ENCODE measurements at places on chromosomes 4 and X.

- peak; percentile 50 for DNase-seq
Measured at GRCh38 chr4:81505004-81505598, 33.4 kb upstream of the RASGEF1B start.

DNA sequence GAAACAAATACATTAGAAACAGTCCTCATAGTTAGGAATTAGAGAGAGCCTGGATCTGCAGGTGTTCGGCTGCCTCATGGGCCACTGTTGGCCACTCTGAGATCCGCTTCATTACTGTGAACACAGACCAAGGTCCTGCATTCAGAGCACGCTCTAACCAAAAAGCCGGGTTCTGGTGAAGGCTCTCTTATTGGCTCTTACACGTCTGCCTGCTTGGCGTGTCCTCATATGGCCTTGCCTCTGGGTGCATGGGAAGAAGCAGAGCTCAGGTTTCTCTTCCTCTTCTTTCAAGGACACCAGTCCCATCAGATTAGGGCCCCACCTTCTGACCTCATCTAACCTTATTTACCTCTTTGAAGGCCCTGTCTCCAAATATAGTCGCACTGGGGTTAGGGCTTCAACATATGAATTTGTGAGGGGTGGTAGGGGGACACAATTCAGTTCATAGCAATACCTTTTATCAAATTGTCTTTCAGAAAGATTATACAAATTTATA, 37.1 kb upstream of the ELF2 start:
- no peak for DNase-seq

DNA sequence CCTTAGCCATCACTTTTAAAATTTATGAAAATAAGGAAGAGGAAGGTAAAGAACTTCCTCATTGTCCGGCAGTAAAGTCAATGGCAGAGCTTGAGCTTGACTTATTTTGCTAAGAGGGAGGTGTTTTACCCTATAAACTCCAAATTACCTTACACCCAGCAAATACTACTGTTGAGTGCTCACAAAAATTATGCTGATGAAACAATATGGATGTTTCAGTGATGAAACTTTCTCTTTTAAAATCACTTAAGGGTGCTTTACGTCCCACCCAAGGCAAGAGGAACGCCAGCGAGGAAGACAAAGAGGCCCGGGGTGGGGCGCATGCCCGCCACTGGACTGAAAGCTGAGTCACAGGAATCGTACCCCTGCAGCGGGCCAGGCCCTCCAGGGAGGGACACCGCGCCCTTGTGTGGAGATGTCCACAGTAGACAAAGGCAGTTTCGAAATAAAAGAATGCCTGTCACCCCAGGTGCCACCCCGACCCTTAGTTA, 560 bp upstream of the TMSB4X start:
- no peak for DNase-seq

DNA sequence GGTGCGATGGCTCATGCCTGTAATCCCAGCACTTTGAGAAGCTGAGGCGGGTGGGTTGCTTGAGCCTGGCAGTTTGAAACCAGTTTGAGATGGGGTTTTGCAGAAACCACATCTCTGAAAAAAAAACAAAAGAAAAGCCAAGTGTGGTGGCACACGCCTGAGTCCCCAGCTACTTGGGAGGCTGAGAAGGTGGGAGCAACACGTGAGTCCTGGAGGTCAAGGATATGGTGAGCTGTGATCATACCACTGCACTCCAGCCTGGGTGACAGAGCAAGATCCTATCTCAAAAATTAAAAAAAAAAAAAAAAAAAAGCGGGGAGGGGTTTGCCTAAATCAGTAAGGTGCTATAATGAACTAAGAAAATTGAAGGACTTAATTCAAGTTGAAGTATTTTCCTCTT, 58.2 kb upstream of the TBC1D14 start:
- DNase-seq = no peak

DNA sequence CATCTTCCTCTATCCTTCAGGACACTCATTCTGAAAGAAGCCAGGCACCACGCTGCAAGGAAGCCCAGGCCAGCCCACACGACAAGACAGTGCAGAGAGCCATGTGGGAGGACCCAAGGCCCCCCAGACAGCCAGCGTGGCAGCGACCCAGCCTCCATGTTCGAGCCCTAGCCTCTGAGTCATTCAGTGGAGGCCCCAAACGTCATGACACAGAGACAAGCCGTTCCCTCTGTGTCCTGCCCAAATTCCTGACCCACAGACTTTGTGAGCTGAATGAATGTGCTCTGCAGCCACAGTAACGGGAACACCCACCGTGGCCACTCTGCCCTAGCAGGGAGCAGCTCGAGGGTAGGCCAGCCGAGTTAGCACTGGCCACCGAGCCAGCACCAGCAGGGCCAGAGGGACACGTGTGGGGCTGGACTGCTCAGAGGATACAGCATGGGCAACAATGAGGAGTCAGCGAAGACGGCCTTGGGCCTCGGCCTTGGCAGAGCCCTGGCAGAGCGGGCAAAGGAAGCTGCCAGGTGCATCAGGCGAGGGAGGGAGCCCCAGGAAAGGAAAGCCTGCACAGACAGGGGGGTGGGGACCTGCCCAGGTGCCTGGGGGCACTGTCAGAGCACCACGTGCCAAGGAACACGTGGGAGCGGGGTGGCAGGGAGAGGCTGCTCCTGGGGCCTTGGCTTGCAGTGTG, 8.6 kb downstream of the BLOC1S4 start:
- DNase-seq = no peak

GRCh38 chr4:176044589-176044951, 21.1 kb upstream of the WDR17 start:
- no peak for DNase-seq

GRCh38 chrX:136731207-136731782, 49.4 kb downstream of the ARHGEF6 start:
- no peak for DNase-seq

- no peak for DNase-seq
Measured at GRCh38 chrX:153983321-153983801, 10.8 kb downstream of the TMEM187 start.

- DNase-seq = no peak
Measured at GRCh38 chr4:43560047-43560446, 667.5 kb downstream of the GRXCR1 start.

DNA sequence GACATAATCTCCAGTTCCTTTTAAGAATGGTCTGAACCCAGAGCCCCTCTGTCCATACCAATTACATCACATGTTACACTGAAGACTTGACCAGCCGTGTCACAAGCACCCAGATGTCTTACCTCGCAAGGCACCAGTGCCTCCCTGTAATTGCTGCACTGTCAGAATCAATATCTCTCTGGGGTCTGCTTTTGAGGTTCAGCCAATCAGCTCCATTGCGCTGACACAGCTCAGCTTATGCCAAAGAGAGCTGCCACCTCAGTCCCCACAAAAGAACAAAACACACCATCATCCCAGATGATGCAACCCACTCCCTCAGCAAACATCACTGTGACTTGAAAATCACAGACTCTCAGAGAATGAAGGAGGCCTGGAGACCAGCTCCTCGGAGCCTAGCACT, 82.5 kb upstream of the SORBS2 start:
- DNase-seq = no peak

DNA sequence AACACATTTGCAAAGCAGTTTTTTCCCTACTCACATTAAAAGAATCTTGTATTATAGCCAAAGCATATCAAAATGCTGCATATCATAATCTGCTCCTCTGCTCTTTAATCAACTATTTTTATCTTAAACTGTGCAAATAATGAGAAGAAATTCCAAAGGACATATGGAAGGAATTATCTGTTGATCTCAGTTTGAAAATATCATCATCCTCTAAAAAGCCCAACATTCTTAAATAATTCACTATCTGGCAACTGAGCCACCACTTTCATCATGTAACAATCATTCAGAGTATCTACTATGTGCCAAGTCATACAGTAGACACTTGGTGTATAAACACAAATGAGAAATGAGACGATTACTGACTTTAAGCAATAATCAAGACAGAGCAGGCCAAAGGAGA, 63.0 kb downstream of the PRSS12 start:
- no peak for DNase-seq

DNA sequence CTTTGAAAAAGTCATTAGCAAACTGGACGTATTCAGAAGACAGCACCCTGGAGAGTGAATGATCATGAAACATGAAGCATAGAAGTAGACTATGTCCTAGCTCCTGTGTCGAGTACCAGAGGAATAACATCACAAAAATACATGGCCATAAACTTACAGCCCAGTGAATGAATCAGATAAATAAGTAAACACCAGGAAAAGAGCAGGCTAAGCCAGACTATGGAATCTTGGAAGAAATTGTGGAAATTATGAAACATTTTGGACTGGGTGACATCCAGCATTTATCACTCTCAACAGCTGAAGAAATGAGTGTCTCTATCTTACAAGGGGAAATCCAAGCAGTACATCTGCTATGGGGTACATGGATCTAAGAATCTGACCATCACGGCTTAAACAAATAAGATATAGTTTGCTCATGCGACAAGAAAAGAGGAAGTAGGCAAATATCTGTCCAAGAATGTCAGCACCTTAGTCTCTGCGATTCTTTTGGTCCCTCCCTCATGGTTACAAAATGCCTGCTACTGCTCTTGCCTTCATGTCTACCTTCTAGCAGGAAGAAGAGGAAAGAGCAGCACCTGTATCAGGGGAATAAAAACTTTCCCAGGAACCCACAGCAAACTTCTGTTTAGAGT, 481.5 kb downstream of the BCOR start:
- no peak for DNase-seq

DNA sequence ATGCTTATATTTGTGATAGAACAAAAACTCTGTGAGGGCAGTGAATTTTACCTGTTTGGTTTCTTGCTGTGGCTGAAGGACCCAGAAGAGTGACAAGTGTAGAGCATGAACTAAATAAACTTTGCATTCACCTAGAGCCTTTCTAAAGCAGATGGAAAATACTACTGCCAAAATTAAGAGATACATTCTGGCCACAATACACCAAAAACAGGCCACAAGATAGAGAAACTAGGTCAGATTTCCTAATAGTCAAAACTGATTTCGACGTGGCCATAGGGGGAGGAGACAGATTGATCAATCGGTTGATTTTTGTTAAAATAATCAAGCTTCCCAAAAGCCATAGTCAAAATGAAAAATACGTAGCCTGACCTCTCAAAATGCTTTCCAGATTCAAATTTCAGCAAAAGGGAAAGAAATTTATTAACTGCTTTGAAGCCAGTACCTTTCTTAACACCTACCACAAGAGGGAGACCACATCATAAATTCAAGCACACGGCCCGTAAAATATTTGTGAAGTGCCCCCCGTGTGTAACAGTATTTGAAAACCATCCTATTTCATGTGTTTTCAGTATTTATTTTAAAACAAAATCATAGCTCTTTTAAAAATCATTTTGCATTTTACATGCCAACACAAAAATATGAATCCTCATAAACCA, 132.4 kb downstream of the CORIN start:
- no peak for DNase-seq

DNA sequence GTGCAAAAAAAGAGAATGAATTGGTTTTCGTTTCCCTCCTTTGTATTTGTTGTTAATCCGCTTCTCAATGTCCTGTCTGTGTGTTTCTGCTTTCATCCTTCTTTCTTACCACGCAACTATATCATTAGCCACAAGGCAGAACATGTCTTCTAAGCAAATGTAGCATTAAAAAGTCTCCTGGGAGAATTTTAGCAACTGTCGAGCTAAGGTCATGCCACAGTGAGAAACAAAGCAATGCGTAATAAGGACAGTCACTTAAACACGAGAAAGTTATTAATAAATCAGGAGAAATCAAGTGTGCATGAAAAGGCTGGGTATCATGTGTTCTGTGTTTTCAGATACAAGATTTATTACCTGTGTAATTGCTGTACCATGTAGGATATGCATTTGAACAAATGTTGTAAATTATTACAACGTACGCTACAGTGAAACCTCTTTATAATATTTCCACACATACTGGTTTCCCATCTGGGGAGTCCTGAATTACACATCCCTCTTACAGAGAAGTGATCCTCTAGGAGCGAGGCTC, 890.8 kb downstream of the TRIML1 start:
- DNase-seq = no peak

- no peak for DNase-seq
Measured at GRCh38 chr4:31078661-31079060, 358.5 kb downstream of the PCDH7 start.

GRCh38 chr4:120053911-120054310, 12.7 kb downstream of the MAD2L1 start:
- DNase-seq = no peak

GRCh38 chrX:34656842-34657725, at the start of gene TMEM47:
TMEM47 (minus strand) TSS chrX:34657285; CDS start chrX:34657029, 256 bp downstream.
- DNase-seq = no peak

GRCh38 chr4:119041396-119041795, 94.2 kb upstream of the MYOZ2 start:
- no peak for DNase-seq

Measured in activated CD8-positive, alpha-beta memory T cell treated with anti-CD3 and anti-CD28 coated beads for 4 hours (primary cell).